Smooth muscle cell of trachea (primary cell): ENCODE measurements at places on chromosomes 11 and 22. TPM values are rescaled to one million over a fixed set of nuclear protein-coding genes. Genes with fewer than 3 reads are reported as not detected.

Gene TRIM49
- not detected in 2 replicates for total RNA-seq

Gene FTH1
- 2,813 and 3,530 TPM in 2 replicates for total RNA-seq

Gene DBX1
- not detected in 2 replicates for total RNA-seq

Gene BBOX1
- total RNA-seq: not detected in 2 replicates

Gene IMMP1L
- total RNA-seq: 6.6 and 25.7 TPM in 2 replicates

Gene SEPTIN3
- under 0.01 and 0.33 TPM in 2 replicates for total RNA-seq

Gene HORMAD2
- 0.15 TPM in 1 of 2 replicates, not detected in the other for total RNA-seq

Gene LINC01488
- total RNA-seq: not detected in 2 replicates

Gene MCHR1
- total RNA-seq: 0.15 and 1.5 TPM in 2 replicates

Gene UCP3
- total RNA-seq: 0.33 and 1.5 TPM in 2 replicates

Gene GAL3ST1
- total RNA-seq: 0.15 and 0.17 TPM in 2 replicates

Gene LRFN4
- 16.7 and 36.9 TPM in 2 replicates for total RNA-seq

Gene PIH1D2
- total RNA-seq: 1.5 and 4.4 TPM in 2 replicates

Gene TRIM66
- total RNA-seq: 7.4 and 9.6 TPM in 2 replicates

Gene FJX1
- 11.9 and 29.6 TPM in 2 replicates for total RNA-seq

Gene EIF1AD
- total RNA-seq: 28.2 and 29.3 TPM in 2 replicates

Gene BLID
- 11.4 and 20.2 TPM in 2 replicates for total RNA-seq

Gene OMP
- total RNA-seq: 0.29 and 1.3 TPM in 2 replicates

Gene C1QTNF4
- total RNA-seq: 0.15 and 0.17 TPM in 2 replicates

Gene ELMOD1
- total RNA-seq: 0.17 TPM in 1 of 2 replicates, not detected in the other

Gene MPPED2
- 0.33 and 0.44 TPM in 2 replicates for total RNA-seq

Gene OR5B2
- not detected in 2 replicates for total RNA-seq

Gene SYT7
- total RNA-seq: 12.1 and 22.7 TPM in 2 replicates

Gene SAA1
- total RNA-seq: not detected in 2 replicates

Gene FAT3
- 0.15 and 0.17 TPM in 2 replicates for total RNA-seq

Gene H19
- total RNA-seq: 2.9 and 29.9 TPM in 2 replicates

Gene UBXN1
- total RNA-seq: 118 and 157 TPM in 2 replicates

Gene CBX7
- total RNA-seq: 9.9 and 12.2 TPM in 2 replicates

Gene C11orf42
- total RNA-seq: not detected in 2 replicates

Gene PRG2
- not detected in 2 replicates for total RNA-seq

Gene CLCF1
- 3.1 TPM in 2 replicates for total RNA-seq

Gene MUC5AC
- total RNA-seq: not detected in 2 replicates

Gene TMPRSS13
- not detected in 2 replicates for total RNA-seq
